ENCODE measurements at places on chromosomes 1 and 21.

DNA sequence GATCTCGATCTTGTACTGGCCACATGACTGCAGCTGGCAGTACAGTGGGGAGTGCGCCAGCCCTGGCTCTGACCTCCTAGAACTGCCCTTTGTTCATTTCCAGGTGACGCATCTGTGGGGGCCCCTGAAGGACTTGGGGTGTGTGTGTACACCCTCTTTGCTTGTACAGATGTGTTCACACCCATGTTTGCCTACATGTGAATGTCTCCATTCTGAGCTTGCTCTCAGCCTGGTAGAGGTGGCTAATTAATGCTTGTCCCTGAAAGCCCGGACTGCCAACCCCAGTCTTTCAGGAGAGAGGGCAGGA is 19.8 kb downstream of the TNFRSF1B start:
- DNase-seq: no peak

DNA sequence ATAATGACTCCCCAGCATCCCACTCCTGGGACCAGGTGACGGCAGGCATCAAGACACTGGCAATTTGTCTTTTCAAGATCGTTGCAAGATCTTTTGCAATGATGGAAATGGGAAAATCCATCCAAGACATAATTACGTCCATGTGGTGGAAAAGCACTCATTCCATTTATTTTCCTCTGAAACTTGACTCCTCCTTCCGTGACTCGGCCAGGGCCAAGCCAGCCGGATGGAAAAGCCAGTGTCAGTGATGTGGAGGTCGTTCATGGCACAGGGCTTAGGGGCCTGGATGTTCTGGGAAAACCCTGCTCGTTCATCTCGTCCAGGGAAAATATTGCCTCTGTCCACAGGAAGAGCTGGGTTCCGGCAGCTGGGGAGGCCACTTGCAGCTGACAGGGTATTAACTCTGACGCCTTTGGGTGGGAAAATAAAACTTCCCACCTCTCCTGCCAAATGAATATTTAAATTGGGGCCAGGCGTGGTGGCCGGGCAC is 46.2 kb downstream of the C1orf198 start:
- DNase-seq: no peak

DNA sequence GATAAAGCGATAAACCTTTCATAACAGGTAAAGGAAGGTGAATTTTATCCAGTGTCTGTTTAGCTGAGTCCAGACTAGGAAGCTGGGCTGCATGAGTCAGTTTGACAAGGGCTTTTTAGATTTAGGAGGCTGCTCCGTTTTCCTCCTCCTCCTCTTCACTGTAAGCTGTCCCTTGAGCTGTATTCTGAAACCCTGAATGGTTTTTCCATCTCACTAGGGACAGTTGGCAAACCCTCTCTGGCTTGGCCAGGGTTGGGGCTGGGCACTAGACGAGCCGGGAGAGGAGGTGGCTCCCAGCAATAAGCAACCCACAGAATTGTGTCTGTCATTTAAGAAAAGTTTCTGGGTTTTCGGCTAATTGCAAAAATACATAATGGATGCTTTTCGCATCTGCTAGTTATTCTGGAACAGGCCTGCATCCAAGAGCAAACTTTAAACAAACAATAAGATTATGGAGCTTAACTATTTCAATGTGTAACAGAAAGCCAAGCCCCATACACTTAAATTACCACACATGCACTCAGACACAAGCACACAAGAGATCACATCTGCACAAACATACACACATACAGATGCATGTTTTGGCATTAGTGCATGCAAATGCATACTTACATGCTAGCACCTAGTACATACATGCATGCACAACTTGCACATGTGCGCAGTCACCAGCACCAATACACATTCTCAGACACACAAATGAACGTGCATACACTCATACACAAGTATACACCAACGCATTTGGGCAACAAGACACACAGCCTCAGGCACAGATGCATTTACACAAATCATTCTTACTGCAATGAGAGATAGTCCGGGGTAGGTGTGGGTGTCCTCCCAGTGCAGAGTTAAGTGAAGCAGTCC is 27.8 kb upstream of the FOXE3 start:
- no peak for DNase-seq

- no peak for DNase-seq
Measured at GRCh38 chr1:67680486-67680885, 4.5 kb upstream of the GADD45A start.

GRCh38 chr1:68717330-68717729 is 220.4 kb upstream of the DEPDC1 start:
- no peak for DNase-seq

DNA sequence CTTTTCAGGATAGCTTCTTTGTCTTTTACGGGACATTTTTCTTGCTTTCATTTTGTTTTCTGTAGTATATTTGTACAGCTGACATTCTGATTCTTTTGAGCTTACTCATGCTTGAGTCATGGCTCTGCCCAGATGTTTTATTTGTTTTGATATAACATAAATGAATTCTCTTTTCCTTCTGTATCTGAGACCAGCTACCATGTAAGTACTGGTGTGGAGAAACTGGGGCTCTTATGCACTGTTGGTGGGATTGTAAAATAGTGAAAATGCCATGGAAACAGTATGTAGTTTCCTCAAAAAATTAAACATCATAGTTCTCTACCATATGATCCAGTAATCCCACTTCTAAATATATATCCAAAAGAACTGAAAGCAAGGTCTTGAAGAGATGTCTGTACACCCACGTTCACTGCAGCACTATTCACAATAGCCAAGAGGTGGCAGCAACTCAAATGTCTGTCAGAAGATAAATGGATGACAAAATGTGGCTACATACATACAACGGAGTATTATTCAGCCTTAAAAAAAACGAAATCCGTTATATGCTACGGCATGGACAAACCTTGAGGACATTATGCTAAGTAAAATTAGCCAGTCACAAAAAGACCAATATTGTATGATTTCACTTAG is 61.4 kb downstream of the EIF2B3 start:
- no peak for DNase-seq

DNA sequence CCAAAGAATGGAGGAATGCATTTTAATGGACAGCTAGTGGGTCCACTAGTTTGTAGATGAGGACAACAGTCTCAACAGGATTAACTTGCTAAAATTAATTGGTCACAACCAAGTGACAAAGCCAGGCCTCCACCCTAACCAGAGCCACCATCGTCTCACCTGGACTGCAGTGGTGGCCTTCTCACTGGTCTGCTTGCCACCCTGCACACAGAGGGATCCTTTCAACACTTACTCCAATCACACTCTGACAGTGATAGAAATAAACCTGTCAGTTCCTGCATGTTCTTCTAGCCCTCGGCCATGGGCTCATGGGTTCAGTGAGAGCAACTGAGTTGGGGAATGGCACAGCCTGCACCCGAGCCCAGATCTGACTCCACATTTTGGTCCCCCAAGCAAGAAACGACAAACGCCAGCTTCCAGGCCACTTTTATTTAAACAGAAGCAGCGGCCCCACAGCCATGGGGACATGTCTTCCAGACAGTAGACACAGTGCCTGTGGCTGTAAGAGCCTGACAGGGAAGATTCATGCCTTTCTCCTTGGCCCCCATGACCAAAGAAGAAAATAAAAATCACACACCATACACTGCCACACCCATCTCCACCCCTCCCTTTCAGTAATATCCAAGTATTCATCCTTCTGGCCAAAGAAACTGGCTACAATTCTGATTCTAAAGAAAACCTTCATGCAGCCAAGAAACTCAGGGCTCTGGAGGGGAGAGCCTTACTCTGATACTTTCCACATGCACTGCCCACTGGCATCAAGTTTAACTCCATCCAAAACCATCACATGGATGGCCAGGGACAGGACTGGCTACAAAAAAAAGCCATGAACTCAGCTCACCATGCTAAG is 37.6 kb downstream of the DHCR24 start:
- DNase-seq: no peak

GRCh38 chr1:56437959-56438358 is 141.4 kb downstream of the PLPP3 start:
- DNase-seq: no peak

- no peak for DNase-seq
Measured at GRCh38 chr1:81731989-81732388, 68.7 kb upstream of the ADGRL2 start.

DNA sequence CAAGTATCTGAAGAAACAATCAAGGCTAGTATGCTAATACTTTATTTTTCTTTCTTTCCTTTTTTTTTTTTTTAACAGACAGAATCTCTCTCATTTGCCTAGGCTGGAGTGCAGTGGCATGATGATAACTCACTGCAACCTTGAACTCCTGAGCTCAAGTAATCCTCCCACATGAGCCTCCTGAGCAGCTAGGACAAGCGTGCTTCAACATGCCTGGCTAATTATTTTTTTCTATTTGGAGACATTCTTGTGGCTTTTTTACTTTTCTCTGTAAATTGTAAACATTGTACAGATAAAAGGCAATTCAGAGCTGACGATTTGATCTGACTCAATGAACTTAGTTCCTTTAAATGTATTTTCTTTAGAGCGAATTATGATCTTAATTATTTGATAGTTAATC is 41.4 kb downstream of the CCDC18 start:
- DNase-seq: no peak

DNA sequence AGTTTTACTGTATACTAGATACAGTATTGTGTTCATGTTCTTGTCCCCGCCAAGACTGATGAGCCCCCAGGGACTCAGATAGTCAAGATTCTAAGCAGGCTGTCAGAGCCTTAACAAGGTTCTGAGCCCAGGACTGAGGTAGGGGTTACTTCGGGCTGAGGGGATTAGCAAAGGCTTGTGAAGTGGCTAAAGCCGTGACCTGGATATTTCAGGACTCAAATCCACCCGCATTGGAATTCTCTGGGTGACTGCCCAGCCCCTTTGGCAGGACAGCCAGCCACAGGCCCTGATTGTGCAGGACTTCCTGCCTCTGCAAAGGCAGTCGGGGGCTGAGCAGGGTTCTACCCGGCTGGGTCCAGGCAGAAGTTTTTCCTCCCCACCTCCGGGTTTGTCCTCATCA is at the start of gene PLA2G5:
PLA2G5 (plus strand) TSS at position 321 of the 400 bp plus-strand sequence. CDS start 14,637 bp downstream, outside the sequence.
- no peak for DNase-seq

- DNase-seq: no peak
Measured at GRCh38 chr1:193419295-193419694, 232.9 kb upstream of the B3GALT2 start.

- no peak for DNase-seq
Measured at GRCh38 chr1:107451715-107452114, 310.9 kb downstream of the NTNG1 start.

- DNase-seq: no peak
Measured at GRCh38 chr1:44220001-44220751, 6.9 kb downstream of the DMAP1 start.

DNA sequence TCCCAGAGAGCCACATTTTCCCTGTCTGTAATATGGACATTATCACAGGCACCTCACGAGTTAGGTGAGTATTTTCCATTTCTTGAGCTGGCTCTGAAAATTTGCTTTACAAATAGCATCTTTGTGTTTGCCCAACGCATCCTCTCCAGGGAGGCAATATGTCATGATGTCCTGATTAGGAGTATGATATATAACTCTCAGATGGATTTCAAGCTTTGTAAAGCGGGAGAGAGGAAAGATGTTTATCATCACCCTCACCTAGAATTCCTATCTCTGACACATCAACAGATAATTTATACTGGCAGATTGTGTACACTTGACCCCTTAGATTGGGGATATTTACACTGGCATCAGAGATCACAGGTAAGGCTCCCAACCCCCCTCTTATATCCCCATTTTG is 730.7 kb upstream of the RGS18 start:
- DNase-seq: no peak

GRCh38 chr21:42617486-42617885 is 35.9 kb upstream of the PDE9A start:
- no peak for DNase-seq

DNA sequence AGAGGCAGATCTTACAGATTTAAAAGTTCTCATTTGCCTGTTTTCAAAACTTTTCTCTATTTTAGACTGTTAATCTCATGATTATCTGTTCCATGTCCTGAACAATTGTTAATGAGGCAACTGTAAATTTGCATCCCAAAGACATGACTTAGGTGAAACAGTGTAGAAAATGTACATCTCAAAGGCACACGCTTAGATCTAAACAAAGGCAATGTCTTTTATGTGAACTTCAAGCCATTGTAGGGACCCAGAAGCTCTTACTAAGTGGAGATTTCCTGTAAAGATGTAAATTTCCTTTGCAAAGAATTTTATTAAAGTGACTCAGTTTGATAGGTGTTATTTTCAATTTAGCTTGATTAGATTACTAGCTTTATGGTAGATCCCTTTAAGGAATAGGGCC is 125.2 kb upstream of the F3 start:
- no peak for DNase-seq

GRCh38 chr1:156892190-156893047 is 1.1 kb upstream of the PEAR1 start:
- DNase-seq: peak; percentile 80

DNA sequence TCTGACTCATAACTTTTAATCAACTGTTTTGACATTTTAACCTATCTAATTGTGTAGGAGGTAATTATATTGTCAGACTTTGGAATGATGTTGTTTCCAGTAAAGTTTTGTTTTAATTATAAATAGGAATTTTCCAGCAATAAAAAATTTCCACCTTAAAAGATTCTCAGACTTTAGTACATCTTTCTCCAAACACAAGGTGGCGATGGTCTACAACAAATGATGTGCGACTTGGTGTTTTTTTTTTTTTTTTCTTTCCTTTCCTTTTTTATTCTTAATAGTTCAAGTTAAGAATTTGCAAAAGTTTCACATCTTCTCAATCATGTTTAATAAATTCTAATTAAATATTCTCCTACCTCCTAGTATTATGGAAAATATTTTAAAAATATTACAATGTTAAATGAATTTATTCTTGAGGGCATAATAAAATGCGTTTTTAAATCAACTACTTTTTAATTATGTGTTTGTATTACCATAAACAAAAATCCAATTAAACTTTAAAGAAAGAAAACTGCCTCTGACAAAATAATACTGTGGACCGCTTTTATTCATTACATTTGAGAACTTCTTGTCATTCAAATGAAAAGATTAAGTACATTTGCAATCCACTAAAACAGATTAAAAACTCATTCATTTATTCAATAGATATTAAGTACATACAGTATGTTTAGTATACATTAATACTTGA is 4.4 kb upstream of the ADAMTS1 start:
- no peak for DNase-seq

GRCh38 chr1:63704443-63704842 is 69.4 kb upstream of the ROR1 start:
- no peak for DNase-seq

GRCh38 chr1:97136996-97137395 is 415.4 kb downstream of the PTBP2 start:
- no peak for DNase-seq

DNA sequence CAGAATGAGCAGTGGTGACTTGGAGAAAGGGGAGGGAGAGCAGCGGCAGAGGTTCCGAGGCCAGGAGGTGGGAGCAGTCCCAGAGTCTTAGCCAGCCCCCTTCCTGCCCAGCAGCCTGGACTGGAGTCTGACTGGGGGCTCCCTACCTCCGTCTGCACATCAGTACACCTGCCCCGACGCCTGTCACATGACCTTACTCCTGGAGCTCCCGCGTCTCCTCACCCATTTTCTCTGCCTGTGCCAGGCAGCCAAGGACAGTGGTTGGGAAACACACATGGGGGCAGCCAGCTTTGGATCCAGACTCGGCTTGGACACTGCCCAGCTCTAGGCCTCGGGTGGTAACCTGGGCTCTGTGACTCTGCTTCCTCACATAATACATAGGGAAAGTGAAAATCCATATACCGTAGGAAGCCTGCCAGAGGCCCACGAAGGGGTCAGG is 16.9 kb downstream of the ACTRT2 start:
- DNase-seq: no peak
